ENCODE measurements at places on chromosomes 2 and 18.

GRCh38 chr18:13026583-13027270 is 35.6 kb downstream of the CEP192 start:
- DNase-seq = no peak

- DNase-seq = no peak
Observed at GRCh38 chr2:74982577-74982976, 24.1 kb downstream of the POLE4 start.

GRCh38 chr2:142502402-142502801 is 371.6 kb upstream of the LRP1B start:
- no peak for DNase-seq

DNA sequence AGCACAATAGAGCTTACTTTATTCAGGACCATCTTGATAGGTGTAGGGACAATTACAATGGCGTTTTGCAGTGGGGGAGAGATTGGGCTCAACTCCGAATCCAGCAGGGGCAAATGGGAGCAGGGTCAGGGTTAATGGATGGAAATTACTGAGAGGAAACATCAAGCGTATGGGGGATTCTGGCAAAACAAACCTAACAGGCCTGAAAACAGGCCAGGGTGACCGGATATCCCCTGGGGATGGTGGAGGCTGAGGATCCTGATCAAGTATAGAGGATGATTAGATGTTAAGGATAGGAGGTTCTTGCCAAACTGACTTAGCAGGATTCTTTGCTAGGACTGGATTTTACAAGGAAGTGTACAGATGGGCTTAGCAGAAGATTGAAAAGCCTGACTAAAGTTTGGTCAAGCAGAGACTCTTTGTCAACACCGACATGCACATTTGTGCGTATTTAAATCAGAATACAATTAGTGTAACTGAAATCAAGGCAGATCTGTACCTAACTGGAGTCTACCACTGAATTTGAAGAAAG is 54.5 kb upstream of the GPR45 start:
- no peak for DNase-seq

DNA sequence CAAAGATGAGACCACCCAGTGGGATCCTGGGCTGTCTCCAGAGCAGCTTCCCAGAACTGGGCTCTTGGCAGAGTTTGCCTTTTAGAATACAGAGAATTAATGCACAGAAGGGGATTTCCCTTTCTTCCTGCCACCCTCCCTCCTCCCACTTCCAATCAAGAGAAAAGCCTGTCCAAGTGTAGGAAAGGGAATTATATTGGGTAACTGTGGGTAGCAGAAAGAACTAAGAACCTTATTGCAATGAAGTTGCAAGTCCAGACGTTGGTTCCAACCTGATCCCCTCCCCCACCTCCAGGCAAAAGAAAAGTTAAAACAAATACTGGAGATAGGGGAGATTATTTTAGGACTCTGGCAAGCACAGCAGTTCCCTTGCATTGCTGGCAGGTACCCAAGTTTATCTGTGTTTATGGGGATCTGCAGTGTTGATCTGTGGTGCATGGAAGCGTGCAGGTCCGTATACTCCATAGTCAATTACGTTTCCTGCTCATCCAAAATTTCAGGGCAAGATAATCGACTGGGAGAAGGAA is 114.3 kb downstream of the PRKCE start:
- no peak for DNase-seq

DNA sequence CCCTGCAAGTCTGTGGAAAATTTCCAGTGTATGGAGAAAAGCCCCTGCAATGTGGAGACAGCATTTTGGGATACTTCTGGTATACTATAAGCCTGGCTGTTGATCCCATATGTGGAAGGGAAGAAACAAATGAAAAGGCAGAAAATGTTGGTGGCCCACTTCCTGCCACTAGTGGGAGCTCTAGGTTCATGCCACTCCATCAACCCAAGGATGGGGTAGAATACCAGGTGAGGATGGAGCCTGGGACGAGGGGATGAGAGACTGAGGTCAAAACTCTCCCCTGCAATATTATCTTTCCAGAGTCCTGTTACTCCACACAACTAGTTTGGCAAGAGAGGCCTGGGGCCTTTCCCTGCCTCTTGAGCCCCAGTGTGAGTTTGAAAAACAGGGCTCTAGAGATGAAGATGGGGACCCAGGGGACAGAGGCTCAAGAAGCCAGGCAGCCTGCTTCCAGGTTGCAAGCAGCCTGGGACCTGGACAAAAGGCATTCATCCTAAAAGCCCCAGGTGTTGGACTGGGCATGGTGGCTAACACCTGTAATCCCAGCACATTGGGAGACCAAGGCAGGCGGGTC is 31.9 kb downstream of the BMP10 start:
- DNase-seq = no peak
